ENCODE measurements at places on chromosomes 6 and 20. TPM values are rescaled to one million over a fixed set of nuclear protein-coding genes. Genes with fewer than 3 reads are reported as not detected.

GRCh38 chr6:166408936-166409755, 26.4 kb upstream of the MPC1 start:
- no peak for DNase-seq

- DNase-seq, result peak; percentile 57
These were observed at the start of gene ECI2 for GRCh38 chr6:4134841-4135664. TSS of gene ECI2 (minus strand) at chr6:4135575. CDS start at chr6:4135560, 15 bp downstream.

GRCh38 chr20:44706301-44707017, 8.7 kb upstream of the CCN5 start:
- no peak for DNase-seq

GRCh38 chr6:111573892-111574797, 31.5 kb downstream of the TRAF3IP2 start:
- no peak for DNase-seq

- DNase-seq, result no peak
These were observed 161.9 kb downstream of the PAX1 start for GRCh38 chr20:21867353-21867752.

DNA sequence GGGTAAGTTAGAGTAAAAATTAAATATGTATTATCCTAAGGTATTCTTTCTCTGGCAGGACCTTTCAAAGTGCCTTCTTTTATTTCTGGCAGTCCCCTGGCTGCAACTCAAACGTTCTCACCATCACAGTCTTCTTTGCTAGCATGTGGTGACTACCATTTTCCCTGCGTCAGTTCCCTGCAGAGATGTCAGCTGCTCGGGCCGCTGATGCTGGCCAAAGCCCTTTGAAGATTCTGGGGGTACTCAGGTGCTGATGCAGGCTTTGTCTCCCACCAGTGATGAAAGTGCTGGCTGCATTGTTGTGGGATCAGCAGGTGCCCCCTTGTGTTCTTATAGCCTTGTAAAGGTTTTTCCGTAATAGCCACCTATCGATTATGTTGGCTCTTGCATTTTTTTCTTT, 140.1 kb downstream of the BTBD3 start:
- no peak for DNase-seq

- DNase-seq, result no peak
These were observed 517 bp downstream of the ACTL10 start for GRCh38 chr20:33667245-33667675.

- DNase-seq, result no peak
These were observed 74.0 kb upstream of the FRMD1 start for GRCh38 chr6:168152980-168153379.

GRCh38 chr20:21082584-21082983, 23.6 kb downstream of the LINC00237 start:
- DNase-seq, result no peak

DNA sequence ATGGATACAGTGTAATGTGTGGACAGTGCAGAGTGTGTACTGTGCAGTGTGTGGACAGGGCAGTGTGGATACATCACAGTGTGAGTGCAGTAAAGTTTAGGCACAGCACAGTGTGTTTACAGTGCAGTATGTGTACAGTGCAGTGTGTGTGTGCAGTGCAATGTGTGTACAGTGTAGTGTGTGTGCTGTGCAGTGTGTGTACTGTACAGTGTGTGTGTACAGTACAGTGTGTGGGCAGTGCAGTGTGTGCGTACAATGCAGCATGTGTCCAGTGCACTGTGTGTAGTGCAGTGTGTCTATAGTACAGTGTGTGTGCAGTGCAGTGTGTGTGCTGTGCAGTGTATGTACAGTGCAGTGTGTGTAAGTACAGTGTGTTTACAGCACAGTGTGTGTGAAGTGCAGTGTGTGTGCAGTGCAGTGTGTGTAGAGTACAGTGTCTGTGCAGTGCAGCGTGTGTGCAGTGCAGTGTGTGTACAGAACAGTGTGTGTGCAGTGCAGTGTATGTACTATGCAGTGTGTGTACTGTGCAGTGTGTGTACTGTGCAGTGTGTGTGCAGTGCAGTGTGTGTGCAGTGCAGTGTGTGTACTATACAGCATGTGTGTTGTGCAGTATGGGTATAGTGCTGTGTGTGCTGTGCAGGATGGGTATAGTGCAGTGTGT, 385.2 kb downstream of the KIF16B start:
- no peak for DNase-seq

DNA sequence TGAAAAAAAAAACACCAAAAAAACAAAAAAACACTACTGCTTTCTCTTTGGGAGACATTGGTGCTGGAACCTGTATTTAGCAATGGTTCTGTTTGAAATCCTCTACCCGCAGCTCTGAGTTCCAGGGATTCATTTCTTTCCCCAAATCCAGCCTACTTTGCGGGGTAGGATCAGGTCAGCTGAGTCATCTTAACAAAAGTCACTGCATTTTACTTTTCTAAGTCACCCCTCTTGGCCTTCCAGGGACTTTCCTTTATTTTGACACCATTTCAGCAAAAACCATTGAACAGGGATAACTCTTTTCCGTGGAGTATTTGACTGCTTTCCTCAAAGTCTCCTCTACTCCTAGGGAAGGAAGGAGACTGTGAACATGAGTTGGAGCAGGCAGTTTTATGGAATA, 837.6 kb downstream of the MAFB start:
- no peak for DNase-seq

DNA sequence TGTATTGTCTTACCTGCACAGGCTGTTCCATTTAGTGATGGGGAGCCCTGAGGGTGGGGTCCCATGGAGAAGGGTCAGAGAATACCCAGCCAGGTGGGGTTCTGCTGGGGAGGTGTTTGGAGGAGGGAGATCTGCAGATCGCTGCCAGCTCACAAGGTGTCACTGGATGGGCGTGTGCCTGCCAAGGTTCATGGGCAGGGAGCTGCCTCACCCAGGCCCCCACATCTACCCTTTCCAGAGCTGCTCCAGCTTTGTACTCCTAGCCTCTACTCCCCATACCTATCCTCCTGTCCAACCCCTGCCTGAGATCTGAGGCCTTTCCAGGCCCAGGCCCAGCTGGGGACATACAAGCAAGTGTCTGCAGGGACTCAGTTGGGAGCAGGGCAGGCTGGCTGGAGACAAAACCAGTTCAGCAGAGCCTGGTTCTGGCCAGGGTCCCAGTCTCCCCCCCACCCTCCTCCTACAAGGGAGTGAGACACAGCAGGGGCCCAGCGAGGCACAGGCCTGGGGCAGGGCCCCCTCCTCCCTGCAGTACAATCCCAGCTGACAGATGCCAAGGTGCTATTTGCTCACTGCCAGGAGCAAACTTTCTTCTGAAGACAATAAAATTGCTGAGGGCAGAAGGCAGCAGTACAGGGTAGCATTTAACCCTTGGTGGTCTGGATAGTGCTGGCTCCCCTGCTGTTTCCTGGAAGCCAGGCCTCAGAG, 19.7 kb downstream of the SPDEF start:
- DNase-seq, result no peak

- no peak for DNase-seq
These were observed 29.8 kb upstream of the PCSK2 start for GRCh38 chr20:17197041-17197440.

GRCh38 chr20:8082025-8082424, 50.0 kb upstream of the PLCB1 start:
- no peak for DNase-seq

DNA sequence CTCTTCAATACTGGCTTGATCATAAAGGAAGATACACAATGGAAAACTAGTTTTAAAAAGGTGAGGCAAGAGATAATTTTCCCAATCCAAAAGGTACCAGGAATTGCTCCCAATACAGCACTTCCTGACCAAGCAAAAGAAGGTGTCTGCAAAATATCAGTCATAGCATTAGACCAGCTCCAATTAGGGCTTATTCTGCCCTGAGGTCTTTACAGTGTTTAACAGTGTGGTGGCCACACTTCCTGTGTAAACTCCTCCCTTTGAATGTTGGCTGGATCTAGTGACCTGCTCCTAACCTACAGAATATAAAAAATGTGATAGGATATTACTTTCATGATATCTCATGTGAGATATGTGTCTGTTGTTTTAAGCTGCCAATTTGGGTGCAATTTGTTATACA, 57.1 kb upstream of the BTN3A2 start:
- no peak for DNase-seq

GRCh38 chr6:89180971-89181370, 35.1 kb downstream of the PM20D2 start:
- no peak for DNase-seq

DNA sequence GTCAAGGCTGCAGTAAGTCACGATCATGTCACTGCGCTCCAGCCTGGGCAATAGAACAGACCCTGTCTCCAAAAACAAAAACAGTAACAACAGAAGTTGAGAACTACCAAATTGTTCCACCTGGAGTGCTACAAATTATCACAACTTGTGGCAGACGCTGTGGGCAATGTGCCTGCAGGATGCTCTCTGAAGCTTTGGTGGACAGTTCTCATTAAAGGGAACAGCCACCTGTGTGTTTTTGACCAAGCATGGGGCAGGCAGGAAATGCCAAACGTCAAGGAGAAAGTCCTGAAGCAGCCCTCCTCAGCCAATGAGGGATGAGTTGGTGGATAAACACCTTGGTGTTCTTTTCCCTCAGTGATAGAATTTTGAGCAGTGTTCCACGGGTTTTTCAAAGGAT, 15.8 kb downstream of the COX4I2 start:
- no peak for DNase-seq

GRCh38 chr20:5153612-5154542, 27.1 kb downstream of the CDS2 start:
- DNase-seq, result no peak

GRCh38 chr6:135067911-135068310, 13.3 kb upstream of the HBS1L start:
- no peak for DNase-seq

- DNase-seq, result no peak
These were observed 1.9 kb downstream of the BAG2 start for GRCh38 chr6:57173886-57174510.

DNA sequence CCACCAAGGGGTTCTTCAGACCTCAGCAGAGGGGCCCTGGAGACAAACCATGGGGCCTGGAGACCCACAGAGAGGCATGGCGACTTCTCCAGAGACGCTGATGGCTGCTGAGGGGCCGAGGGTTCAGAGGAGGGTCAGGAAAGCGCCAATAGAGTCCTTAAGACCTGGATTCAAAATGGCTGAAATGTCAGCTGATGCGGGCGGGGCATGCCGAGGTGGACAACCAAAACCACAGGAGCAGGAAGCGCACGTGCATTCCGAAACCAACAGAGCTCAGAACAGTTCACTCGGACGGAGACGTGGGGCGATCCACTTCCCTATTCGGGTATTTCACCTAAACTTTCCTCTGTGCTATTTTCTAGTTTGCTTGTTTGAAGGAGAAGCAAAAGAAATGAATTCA, 99.9 kb upstream of the RIN2 start:
- DNase-seq, result no peak

- no peak for DNase-seq
These were observed 397.8 kb downstream of the LAMA2 start for GRCh38 chr6:129280749-129281148.

DNA sequence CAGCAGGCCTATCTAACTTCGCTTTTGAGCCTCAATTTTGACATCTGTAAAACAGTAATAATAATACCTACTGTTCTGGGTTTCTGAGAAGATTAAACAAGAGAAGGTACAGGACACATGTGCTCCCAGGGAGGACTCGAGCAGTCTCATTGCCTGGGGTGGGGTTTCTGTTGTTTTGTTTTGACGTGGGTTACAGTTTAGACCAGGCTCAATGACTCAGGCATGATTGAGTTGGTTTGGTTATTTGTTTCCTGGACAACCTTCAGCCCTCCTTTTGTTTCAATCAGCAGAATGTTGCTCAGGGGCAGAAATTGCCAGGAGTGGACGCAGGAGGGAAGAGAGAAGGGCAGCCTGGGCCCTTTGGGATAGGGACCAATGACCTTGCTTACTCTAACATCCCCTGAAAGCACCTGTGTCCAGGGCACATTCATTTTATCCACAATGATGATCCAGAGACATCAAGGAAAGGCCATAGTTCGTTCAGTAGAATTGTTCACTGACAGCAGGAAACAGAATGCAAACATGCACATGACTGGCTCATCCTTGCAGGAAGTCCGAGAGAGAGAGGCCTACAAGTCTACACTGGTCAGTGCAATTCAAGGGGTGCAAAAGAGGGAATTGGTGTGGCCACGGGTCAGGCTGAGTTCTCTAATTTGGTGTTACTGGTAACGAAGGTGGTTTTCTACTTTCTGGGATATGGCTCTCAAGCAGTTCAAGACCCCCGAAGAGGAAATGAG, 74.5 kb upstream of the MRPS10 start:
- no peak for DNase-seq

DNA sequence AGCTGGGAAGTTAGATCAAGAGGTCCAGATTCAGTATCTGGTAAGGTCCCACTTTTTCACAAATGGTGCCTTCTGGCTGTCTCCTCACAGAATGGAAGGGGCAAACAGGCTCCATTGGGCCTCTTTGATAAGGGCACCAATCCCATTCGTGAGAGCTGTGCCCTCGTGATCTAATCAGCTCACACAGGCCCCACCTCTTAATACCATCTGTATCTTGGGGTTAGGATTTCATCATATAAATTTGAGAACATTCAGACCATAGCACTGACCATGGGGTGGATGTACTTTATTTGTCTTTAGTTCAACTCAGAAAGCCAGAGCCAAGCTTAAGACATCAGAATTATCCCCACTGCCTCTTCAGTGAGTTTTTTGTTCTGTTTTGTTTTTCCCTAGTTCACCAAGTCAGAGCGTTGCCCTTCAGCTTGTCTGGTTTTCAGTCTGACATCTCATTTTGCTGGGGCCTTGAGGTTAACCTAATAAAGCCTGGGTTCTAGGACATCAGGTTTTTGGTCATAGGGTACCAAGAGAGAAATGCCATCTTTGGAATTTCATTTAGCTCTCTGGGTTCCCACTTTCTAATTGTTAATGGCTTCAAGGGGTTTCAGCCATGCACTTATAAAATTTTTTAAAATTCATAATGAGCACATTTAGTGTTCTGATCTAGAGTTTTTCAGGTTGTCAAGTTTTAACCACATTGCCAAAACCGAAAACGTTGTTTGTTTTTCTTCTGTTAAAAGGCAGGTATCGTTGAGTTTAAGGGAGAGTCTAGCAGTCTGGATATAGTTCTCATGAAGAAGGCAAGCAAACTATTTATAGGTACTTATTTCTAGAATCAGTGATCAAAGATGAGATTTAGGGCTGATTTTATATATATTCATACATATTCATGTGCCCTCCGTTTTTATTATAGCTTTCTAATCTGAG, 19.0 kb downstream of the SENP6 start:
- DNase-seq, result no peak

- DNase-seq, result no peak
These were observed 36.6 kb upstream of the SLC22A16 start for GRCh38 chr6:110512991-110513390.

GRCh38 chr6:134512981-134513391, 195.1 kb upstream of the SGK1 start:
- no peak for DNase-seq

Gene MYMX
- total RNA-seq, result not detected

Gene KIF6
- not detected for total RNA-seq

Gene NRN1
- 10.8 TPM for total RNA-seq

Gene CGA
- total RNA-seq, result not detected

Gene GNAS-AS1
- 1.5 TPM for total RNA-seq

Gene SOX18
- not detected for total RNA-seq

Gene TGM3
- total RNA-seq, result not detected

Gene FAM217A
- not detected for total RNA-seq

Gene SRMS
- 0.24 TPM for total RNA-seq

Gene SMLR1
- not detected for total RNA-seq

All from naive thymus-derived CD4-positive, alpha-beta T cell (primary cell).